ENCODE measurements at places on chromosomes 16 and 17.

- DNase-seq = no peak
Measured at GRCh38 chr16:73179705-73180331, 131.9 kb upstream of the ZFHX3 start.

DNA sequence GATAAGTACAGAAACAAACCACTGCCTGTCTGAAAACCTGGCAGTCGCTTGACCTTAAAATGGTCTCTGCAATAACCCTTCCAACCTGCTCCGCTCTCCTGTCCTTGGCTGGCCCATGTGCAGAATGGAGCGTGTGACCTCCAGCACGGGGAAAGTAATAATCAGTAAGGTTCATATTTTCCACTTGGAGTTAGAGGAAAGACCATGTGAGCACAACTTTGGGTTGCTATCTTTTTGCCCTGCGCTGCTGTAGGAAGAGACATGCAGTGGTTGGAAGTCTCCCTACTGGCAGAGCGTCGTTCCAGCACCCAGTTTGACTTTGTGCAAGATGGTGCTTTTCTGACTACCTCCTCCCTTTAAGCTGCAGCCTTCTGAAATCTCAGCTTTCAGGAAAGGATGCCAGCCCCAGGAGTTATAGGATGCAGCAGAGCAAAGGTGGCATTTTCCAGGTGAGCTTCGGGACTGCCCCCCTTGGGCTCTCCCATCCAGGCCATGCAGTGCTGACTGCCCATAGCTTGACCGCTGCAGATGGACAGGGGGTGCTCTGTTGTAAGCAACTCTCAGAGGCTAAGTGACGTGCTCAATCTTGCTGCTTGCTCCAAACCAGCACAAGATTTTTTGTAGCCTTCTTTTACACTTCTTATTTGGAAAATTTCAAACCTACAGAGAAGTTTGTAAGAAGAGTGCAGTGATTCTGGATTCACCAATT lies 110.7 kb upstream of the NOL11 start:
- DNase-seq = no peak

DNA sequence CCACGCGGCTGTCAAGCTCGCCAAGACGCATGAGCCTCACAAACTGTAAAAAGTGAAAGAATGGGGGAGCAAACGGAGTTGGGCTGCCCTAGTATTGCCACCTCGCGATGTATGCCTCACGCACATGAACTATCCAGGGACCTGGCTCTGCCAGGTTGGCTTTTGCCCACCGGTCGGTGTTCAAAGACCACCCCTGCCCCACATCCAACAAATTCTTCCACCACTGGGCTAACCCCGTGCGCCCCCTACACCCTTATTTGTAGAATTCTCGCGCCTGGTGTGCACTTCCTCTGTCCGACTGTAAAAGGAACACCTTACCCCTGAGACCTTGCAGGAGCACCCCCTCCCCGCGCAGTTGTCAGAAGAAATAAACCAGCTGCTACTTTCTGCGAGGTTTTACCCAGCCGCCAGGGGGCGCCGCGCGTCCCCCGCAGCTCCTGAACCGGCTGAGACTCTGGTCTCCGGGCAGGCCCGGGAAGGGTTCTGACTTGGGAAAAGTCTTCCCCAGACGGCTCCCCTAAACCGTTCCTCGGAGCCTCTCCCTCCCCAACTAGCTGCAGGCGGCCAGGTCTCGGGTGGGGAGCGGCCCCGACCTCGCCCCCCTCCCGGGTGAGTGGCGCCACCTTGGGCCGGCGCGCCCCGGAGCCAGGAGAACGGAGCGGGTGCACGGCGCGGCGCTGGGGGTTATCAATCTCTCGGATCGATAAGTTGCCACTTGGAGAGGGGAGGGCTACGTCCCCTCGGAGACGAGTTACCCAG lies 1.7 kb upstream of the ZNF423 start:
- no peak for DNase-seq

DNA sequence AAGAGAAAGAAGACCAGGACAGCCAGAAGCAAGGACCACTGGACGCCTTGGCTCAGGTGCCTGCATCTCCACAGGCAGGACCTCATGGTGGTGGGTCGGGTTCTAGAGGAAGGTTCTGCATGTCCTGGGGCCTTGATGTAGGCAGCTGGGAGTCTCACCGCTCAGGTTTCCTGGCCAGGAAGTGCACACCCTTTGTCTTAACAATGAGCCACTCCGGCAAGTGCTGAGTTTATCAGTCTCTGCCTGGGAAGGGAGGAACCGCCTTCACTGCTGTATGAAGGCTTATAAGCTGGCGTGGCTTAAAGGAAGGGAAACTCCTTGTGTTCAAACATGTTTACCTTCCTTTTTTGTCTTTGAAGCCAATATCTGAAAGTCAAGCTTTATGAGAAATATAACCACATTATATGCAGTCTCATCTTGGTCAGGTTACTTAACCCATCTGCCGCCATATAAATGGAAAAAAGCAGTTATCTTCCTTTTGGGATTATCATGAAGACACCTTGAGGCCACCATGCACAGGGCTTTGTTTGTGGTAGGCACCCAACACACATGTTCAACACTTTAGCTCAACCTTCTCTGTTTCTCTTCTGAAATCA lies at the start of gene ST6GALNAC1:
Gene ST6GALNAC1, minus strand, starts transcription at position 205 of the 596 bp plus-strand sequence. Its CDS starts 119 bp downstream, at position 86.
- no peak for DNase-seq

DNA sequence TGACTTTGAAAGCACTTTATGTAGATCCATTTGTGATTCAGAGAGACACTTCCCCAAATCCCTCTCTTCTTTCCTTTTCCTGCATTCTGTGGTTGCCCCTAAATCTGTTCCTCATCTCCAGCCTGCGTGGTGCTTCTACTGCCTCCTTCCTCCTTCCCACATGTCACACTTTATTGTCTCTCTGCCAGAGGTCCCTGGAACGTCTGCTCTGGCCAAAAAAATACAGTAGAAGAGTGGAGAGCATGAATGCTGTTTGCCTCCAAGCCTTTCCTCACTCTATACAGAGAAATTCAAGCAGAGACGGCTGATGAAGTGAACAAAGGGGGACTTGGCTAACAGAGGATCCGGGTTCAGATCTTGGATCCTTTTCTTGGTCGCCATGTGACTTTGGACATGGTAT lies 22.8 kb upstream of the IRX3 start:
- no peak for DNase-seq

DNA sequence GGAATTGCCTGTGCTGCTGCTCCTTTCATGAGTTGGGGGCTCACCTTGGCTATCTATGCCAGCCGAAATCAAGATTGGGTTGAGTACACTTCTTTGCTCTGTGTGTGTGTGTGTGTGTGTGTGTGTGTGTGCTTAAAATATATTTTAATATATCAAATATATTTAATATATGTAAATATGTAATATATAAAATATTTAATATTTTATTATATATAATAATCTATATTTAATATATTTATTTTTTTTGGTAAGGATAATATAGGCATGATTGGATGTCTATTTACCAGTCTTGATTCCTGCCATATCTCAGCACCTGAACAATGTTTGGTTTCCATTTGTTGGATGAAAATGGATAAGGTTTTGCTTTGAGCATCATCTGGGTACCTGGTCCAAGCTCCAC lies 399.3 kb downstream of the CA10 start:
- DNase-seq = no peak

DNA sequence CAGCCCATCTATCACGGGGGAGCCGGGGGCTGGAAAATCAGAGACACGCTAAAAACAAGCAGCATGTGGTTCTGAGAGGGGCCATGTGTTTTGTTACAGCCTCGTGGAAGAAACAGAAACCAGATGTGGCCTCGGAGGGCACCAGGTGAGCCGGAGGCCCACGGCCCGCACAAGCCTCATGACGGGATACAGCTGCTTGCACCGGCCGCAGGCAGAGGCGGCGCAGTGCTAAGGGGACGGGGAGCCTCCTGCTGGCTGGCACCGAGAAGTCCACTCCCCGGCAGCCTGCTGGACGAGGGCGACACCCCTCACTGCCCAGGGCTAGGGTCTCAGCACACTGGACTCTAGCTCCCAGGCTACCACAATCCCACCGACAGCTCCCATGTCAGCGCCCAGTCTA lies 19.2 kb downstream of the NDUFAF8 start:
- DNase-seq = no peak

All from skeletal muscle cell (primary cell).